ENCODE measurements at places on chromosomes 5 and 9.

DNA sequence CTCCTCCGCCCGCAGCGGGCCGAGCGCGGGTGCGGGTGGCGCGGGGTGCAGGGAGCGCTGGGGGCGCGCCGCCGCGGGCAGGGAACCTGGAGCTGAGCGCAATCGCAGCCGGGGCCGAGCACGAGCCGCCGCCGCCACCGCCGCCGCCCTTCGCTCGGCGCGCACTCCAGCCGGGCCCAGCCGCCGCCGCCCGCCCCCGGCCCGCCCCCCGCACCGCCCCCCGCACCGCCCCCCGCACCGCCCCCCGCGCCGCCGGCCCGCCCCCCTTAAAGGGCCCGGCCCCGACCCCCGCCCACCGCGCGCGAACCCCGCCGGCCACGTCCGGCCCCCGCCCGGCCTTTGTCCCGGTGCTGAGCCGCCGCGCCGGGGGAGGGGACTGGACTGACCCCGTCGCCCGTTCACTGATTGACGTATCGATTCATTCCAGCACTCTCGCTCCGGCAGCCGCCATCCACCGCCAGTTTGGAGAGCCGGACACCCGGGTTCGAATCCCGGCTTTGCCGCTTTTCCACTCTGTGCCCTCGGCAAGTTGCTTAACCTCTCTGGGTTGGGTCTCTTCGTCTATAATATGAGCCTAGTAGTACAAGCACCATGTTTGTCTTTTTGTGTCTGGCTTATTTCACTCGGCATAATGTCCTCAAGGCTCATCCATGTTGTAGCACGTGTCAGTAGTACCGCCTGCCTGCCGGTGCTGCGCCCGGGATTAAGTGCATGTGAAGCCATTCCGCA, at the start of gene SH3PXD2B:
Gene SH3PXD2B (minus strand): TSS at position 168 of the 729 bp plus-strand sequence. CDS start 173 bp downstream, outside the sequence.
- DNase-seq, result no peak

DNA sequence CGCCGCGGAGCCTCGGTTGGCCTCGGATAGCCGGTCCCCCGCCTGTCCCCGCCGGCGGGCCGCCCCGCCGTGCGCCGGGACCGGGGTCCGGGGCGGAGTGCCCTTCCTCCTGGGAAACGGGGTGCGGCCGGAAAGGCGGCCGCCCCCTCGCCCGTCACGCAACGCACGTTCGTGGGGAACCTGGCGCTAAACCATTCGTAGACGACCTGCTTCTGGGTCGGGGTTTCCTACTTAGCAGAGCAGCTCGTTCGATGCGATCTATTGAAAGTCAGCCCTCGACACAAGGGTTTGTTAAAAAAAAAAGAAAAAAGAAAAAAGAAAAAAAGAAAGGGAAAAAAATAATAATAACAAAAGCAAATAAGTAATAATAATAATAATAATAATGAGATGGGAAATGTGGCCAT, 112.8 kb downstream of the GCNT1 start:
- no peak for DNase-seq

DNA sequence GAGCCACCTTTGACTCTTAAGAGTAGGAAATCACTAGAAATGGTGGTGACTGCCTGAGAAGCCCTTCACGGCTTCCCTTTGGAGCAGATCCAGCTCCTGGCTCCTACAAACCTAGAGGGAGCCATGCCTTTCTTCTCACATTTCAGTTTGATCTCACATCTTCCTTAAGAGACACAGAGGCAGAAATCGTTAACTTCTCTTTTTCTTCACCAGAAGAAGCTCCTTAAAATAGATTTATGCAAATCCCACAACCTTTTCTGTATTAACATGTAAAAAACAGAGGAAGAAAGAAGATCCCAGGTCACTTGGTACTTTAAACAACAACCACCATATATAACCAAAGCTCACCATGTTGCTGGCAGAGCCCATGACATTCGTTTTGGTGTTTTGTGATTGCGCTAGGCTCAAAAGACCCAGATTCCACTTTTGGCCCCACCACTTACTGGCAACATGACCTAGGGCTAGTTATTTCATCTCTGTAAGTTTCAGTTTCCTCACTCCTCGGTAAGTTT, 29.6 kb downstream of the PAX5 start:
- DNase-seq, result no peak

- DNase-seq, result no peak
Measured at GRCh38 chr5:159269723-159270122, 6.6 kb downstream of the UBLCP1 start.

DNA sequence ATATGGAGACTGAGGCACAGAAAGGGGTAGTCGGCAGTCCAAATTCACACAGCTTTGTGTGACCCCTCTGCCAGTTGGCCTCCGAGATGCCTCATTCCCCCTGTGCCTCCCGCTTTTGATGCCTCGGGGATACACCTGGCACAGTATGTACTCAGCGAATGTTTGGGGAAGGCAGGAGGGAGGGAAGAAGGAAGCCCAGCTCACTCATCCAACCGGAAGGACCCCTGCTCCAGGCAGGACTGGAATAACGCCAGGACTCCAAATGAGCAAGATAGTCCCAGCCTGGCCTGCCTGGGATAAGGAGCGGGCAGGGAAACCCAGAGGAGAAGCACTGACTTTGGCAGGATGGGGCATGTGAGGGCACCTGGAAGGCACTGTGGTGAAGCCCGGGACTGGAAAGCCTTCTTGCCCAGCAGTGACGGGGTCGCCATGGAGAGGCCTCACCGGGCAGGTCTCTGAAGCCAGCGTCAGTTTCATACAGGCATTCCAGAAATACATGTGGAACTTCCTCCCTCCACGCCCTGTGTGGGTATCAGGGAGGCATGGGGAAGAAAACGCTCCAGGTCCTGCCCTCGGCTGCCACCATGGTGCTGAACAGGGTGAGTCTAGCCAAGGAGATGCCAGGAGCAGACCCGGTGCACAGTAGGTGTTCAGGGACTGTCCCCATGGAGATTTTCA, 20.3 kb downstream of the LMX1B start:
- no peak for DNase-seq

- DNase-seq, result peak; percentile 77
Measured at GRCh38 chr5:17216974-17217492, 398 bp upstream of the BASP1 start.

DNA sequence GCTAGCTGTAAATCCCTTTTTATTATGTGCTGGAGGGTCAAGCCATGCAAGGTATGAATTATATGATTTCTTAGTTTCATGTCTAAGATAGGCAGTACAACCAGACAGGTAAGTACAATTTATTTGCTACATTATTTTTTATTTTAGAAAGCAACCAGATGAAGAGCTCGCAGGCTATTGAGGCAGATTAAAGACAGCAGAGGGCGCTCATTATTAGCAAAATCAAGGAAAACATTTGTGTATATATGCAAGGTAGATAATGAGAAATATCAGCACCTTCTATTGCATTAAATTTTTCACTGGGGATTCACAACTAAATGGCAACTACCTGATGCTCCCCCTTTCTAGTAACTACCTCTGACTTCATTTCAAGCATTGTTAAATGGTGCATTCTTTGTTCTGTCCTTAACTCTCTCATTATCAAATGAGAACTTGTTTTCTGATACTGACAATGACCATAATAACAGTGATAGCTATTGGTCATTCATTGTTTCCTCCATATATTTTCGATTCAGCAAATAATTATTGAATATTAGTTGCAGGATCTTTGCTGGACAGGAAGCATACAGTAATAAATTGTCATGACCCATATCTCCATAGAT, 8.6 kb downstream of the SCGB3A2 start:
- DNase-seq, result no peak

- DNase-seq, result no peak
Measured at GRCh38 chr9:78821126-78821822, 524.3 kb downstream of the PSAT1 start.

DNA sequence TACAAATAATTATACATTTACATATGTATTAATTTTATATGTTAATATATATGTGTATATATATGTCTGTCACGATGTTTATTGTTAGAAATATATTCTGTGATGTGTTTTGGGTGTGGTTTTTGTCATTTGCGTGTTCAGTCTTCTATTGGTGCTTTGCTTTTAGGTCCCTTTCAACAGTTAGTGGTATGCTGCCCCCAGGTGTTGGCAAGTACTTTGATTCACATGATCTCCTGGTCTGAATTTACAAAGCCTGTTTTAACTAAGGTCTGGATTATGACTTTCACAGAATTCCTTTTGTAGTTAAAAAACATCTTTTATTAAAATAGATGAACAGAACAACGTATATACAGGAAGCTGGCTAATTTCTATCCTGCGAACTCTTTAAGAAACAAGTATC, 271.5 kb downstream of the CCDC171 start:
- DNase-seq, result no peak

GRCh38 chr5:160272264-160272663, 40.1 kb downstream of the CCNJL start:
- DNase-seq, result no peak

DNA sequence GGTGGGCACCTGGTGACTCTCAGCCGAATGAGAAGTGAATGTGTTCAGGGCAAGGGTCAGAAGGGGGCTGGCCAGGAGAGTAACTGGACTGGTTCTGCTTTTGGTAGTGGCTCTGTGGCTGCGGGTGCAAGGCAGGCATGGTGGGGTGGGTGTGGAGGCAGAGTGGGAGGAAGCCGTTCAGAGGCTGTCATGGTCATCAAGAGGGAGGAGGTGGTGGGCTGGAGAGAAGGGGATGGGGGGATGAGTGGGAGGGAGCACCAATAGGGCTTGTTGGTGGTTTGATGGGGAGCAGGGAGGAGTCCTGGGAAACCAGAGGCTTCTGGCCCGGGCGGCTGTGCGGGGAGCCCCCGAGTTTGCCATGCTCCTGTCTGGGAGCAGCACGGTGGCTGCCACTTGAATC, 13.3 kb downstream of the FAM163B start:
- DNase-seq, result no peak

DNA sequence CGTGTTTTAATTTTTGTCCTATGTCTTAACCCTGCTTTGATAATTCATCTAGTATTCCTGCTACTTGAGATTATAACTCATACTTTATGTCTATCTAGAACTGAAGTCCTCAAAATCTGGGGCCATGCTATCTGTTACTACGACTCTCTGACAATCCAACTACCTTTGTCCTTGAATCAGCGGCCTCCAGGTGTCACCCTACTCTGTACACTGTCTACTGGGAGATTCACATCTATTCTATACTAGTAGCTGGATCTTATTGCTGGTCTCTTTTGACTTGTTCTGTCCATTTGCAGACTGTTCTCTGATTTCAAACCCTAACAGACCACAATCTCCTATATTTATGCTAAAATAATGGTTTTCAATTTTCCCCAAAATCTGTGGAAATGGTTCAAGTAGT, 225.5 kb upstream of the ELAVL2 start:
- no peak for DNase-seq

DNA sequence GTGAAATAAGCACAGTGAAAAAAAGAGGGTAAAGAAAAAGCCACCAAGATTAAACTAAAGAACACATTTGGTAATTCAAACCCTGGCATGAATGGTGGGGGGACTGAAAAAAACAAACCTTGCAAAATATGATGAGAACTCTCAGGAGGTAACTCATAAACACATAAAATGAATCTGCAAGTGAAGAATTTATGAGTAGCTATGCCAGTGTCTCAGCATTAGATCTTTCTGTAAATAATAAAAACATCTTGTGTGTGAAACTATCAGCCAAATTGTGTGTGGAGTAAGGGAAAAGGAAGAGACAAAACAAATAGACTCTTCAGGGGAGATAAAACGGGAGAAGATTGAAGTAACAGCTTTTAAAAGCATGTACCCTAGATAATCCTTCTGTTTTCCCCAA, 129.6 kb upstream of the SPEF2 start:
- DNase-seq, result no peak

DNA sequence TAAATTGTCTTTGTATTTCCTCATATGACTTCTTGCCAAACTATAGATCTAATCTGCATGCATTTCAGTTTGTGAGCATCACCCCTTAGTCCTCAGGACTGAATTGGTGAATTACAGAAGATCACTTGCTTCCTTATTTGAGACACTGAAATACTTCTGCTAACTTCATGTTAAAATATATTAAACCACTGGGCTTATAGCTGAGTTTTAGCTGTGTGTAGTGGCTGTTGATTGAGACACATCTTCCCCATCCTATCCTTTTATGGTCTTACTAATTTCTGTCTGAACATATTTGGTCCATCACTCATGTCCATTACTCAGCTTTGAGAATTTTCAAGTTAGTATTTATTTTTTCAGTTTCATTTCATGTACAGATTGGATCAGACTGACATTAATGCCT, 295.9 kb downstream of the PSAT1 start:
- DNase-seq, result no peak

GRCh38 chr9:12997009-12997408, 222.2 kb downstream of the LURAP1L start:
- DNase-seq, result no peak

DNA sequence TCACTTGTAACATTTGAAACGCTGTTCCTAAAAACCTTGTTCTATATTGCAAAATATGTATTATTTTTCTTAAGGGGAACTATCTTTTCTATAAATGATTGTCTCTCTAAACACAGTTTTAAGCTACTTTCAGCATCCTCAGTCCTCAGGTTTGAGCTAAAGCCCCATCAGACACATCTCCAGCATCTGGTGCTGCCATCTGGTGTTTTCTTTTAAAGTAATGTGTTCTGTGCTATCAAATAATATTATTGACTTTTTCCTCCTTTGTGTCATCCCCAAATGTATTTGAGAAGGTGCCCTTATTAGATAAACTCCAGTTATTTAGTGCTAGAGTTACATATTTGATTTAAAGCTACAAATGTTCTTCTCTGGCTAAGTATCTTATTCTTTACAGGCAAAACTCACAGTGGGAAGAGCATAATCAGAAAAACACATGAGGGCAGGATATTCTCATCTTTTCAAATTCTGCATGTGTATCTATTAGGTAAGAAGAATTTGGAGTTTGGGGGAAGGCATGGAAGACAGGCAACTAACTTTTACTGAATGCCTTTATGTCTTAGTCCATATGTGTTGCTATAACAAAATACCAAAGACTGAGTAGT, 27.5 kb downstream of the ZNF474 start:
- no peak for DNase-seq

- no peak for DNase-seq
Measured at GRCh38 chr5:147644460-147644859, 134.6 kb upstream of the DPYSL3 start.

Measured in anterior cingulate cortex (tissue), 58 donors.